ENCODE measurements at places on chromosomes 2 and 18.
A peak's percentile ranks its signal among the peaks of the same experiment; 100 is the strongest.

GRCh38 chr2:171271386-171271785 lies 110.7 kb upstream of the TLK1 start:
- no peaks in the 10 kb centered on the region for H3K4me1 ChIP-seq
- no peaks in the 10 kb centered on the region for H3K27me3 ChIP-seq
- H3K27ac ChIP-seq, result no peak overlapping the region
- H3K36me3 ChIP-seq, result no peaks in the 10 kb centered on the region

GRCh38 chr2:73844087-73844486 lies 15.3 kb downstream of the STAMBP start:
- peak overlapping the region; percentile 56 for H3K27ac ChIP-seq
- no peaks in the 10 kb centered on the region for H3K27me3 ChIP-seq
- H3K4me1 ChIP-seq, result peaks cover 15% of the 10 kb centered on the region

DNA sequence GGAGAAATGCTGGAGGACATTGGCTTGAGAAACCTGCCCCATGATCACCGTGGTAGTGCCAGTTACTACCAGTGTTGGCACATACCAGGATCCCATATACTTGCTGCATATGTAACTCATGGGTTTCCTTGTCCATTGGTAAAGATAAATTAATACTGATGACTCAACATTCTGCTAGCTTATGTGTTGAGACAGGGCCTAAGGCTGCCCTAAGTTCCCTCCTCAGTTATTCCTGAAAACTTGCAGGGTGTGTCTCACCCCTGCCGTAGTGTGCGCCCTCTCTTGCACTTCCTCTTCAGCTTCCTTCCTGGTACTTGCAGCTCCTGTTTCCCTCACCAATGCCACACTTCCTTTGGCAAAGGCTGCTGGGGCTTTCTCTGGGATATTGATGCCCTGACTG lies 4.3 kb upstream of the INO80C start:
- no peaks in the 10 kb centered on the region for H3K4me1 ChIP-seq
- no peak overlapping the region for H3K27ac ChIP-seq
- DNase-seq, result no peak
- no peaks in the 10 kb centered on the region for H3K36me3 ChIP-seq

DNA sequence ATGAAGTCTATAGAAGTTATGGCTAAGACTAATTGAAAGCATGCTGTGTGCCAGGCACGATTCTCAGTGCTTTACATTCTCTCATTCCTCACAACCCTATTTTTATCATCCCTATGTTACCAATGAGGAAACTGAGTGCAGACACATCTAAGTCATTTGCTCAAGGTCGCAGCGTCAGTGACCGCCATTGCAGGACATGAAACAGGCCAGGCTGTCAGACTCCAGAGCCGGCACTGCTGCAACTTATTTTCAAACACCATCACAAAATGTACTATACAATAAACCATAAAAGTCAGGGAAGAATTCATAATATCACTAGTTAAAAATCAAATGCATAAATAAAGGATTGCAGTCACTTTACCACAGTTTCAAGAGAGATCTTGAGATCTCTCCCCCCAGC lies 5.6 kb downstream of the STK39 start:
- H3K36me3 ChIP-seq, result no peaks in the 10 kb centered on the region
- no peak for DNase-seq
- H3K27ac ChIP-seq, result no peak overlapping the region
- H3K4me1 ChIP-seq, result peaks cover 48% of the 10 kb centered on the region
- H3K27me3 ChIP-seq, result no peaks in the 10 kb centered on the region
- H3K4me3 ChIP-seq, result no peak overlapping the region

DNA sequence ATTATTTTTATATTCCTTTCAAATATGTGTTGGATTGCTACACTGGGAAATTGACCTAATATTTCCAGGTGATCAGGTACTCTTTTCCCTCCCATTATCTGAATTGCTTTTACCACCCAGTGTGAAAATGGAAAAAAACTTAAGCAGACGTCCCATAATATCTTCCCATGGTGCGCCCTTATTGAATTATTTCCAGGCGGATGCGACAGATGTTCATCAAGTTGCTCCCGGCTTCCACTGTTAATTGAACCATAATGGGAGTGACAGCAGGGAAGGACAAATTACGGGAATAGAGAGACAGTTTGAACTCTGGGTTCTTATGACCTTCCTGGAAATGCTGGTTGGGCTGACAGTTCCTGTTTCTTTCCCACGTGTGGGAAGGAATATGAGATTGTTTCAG lies 93.3 kb downstream of the THSD7B start:
- no peaks in the 10 kb centered on the region for H3K4me1 ChIP-seq
- no peaks in the 10 kb centered on the region for H3K27me3 ChIP-seq
- DNase-seq, result no peak
- H3K4me3 ChIP-seq, result no peak overlapping the region
- H3K36me3 ChIP-seq, result no peaks in the 10 kb centered on the region
- H3K27ac ChIP-seq, result no peak overlapping the region

DNA sequence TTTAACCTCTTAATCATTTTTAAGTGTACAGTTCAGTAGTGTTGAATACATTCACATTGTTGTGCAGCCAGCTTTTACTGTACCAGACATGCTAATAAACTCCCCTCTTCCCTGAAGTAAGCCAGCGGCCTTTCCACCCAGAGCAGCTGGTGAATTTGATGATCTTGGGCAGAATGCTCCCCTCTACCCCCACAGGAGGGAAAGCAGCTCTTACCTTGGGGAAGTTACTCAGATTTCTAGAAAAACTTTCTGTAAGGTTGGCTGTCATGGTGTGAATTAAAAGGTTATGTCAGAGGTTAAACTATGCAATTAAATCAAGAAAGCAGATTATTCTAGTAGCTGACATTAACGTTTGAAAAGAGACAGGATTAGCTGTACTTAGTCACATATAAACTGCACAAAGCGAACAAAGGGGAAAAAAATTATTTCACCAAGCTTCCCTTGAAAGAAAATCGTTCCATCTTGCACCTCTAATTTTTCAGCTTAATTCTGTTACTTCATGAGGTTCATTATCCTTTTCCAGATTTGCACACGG lies 398.5 kb upstream of the NRP2 start:
- no peaks in the 10 kb centered on the region for H3K27me3 ChIP-seq
- H3K36me3 ChIP-seq, result no peaks in the 10 kb centered on the region
- no peak for DNase-seq
- H3K27ac ChIP-seq, result no peak overlapping the region

GRCh38 chr2:95350774-95351597 lies 51.5 kb upstream of the FAHD2A start:
- no peak overlapping the region for H3K27ac ChIP-seq
- no peak for DNase-seq
- peaks cover 29% of the 10 kb centered on the region for H3K27me3 ChIP-seq
- no peaks in the 10 kb centered on the region for H3K4me1 ChIP-seq
- no peaks in the 10 kb centered on the region for H3K36me3 ChIP-seq

DNA sequence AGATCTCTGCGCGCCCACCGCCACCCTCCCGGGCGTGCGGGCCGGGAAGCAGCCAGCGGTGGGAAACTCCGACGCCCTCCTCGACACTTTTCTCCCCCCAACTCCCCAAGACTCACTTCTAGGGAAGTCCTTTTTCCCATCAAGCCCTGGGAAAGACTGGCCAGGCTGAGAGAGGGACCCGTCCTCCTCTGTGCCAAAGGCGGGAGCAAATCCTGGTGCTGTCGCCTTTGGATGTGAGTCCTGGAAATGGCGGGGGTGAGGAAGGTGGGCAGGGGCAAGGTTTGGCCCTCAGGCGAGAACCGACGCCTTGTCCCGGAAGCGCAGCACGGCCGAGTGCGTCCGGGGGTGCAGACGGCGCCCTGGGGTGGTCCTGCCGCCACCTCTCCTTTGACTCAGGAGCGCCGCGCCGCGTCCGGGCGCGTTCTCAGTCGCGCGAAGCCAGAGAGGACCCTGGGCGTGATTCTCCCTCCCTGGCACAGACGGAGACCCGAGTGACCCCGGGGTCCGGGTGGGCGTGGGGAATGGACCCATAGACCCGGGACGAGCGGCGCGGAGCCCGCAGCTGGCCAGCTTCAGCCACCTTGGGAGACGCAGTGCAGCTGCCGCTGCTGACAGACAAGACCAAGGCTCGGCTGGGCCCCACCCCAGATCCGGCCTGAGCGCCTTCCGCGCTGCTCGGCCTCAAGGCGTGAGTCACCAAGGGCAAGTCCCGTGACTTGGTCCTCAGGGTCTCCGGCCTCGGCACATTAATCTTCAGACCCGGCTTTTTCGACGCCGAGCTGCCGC lies 3.5 kb upstream of the LBX2 start:
- H3K4me1 ChIP-seq, result peaks cover 57% of the 10 kb centered on the region
- H3K4me3 ChIP-seq, result peak overlapping the region; percentile 40
- H3K27ac ChIP-seq, result peak overlapping the region; percentile 99
- no peaks in the 10 kb centered on the region for H3K36me3 ChIP-seq

- no peaks in the 10 kb centered on the region for H3K36me3 ChIP-seq
- H3K4me3 ChIP-seq, result no peak overlapping the region
- no peaks in the 10 kb centered on the region for H3K27me3 ChIP-seq
- no peaks in the 10 kb centered on the region for H3K4me1 ChIP-seq
- no peak for DNase-seq
Observed at GRCh38 chr2:132562245-132562644, 107.8 kb downstream of the LYPD1 start.

Data from hepatocyte (in vitro differentiated cells).